ENCODE measurements at places on chromosomes 6 and 20.

DNA sequence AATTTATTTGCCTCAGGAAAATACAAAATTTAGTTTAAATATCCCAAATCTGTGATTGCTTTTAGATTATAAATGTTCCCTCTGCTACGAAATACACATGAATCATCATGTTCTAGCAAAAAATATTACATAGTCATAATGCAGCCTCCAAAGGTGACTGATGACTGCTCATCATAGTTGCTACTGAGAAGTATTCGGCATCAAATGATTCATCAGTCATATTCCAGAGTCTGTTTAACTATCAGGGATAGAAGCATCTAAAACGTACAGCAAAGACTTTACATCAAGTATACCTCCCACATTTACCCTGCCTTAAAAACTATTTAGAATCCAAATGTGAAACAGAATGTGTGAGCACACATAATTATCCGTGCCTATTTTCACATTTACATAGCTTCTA lies 626.0 kb downstream of the CDH26 start:
- DNase-seq = no peak

- no peak for DNase-seq
These were observed 2.4 kb downstream of the SOX18 start for GRCh38 chr20:64047046-64047389.

- no peak for DNase-seq
These were observed 48.7 kb upstream of the RSPO3 start for GRCh38 chr6:127069659-127070279.

DNA sequence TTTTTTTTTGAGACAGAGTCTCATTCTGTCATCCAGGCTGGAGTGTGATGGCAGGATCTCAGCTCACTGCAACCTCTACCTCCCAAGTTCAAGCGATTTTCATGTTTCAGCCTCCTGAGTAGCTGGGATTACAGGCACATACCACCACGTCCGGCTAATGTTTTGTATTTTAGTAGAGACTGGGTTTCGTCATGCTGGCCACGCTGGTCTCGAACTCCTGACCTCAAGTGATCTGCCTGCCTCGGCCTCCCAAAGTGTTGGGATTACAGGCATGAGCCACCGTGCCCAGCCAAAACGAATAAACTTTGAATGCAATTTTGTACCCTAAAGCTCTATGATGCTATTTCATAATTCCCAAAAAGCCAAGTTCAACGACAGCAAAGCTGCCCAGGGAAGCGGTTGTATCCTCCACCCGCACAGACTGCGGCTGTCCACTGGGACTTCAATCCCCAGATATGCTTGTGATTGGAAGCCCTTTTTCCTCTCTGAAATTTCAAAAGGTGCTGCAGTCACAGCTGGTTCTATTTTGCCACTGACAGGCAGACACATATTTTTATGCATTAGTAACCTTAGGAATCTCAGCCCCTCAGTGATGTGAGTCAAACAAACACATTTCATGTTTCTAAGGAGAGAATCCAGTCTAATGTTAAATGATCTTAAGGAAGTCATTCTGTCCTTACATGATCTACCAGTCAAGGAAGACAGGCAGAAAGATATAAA lies 8.7 kb upstream of the RAMACL start:
- no peak for DNase-seq

GRCh38 chr6:104003803-104004516 lies 855.8 kb downstream of the HACE1 start:
- no peak for DNase-seq

- no peak for DNase-seq
These were observed 109.6 kb downstream of the SLC22A3 start for GRCh38 chr6:160457823-160458222.

- no peak for DNase-seq
These were observed 57.2 kb upstream of the PCSK2 start for GRCh38 chr20:17169585-17170136.

- no peak for DNase-seq
These were observed 201.8 kb downstream of the DHX35 start for GRCh38 chr20:39163993-39164392.

DNA sequence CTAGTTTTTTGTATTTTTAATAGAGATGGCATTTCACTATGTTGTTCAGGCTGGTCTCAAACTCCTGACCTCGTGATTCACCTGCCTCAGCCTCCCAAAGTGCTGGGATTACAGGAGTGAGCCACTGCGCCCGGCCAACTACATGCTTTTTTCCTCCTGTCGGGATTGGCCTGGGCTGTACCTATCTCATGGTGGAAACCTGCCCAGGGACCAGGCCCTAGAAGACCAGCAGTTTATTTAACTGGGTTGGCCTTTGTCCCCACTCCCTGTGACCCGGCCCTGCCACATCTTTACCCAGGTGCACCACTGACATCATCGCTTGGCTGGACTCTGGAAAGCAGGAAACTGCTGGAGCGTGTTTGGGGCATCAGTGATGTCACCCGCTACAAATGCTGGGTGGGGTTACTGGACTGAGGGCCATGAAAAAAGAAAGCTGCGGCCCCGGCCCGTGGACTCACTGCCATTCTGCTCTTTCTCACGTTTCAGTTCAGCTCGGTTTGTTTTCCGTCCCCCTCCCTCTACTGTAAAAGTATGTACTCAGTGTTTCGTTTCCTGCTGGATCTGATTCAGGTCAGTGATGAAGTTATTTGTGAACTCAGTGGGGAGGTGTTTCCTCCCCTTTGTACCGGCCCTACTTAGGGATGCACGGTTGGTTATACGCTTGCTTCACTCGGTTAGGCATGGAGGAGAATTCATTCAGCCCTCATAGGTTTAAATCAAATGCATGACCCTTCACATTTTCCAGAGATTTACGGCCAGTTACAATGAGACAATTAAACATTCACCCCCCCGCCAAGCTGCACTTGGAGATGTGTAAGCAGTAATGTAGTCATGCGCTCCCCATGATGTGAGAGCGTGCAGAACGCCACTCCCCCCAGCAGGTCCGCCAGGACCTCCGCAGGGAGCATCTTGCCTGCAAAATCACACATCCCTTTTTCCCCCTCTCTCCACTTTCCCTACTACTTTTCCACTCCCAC lies 179.3 kb downstream of the MTHFD1L start:
- no peak for DNase-seq

- no peak for DNase-seq
These were observed 682.7 kb downstream of the MAFB start for GRCh38 chr20:40006168-40006860.

GRCh38 chr6:161727083-161727833 lies 453.4 kb upstream of the AGPAT4 start:
- no peak for DNase-seq

DNA sequence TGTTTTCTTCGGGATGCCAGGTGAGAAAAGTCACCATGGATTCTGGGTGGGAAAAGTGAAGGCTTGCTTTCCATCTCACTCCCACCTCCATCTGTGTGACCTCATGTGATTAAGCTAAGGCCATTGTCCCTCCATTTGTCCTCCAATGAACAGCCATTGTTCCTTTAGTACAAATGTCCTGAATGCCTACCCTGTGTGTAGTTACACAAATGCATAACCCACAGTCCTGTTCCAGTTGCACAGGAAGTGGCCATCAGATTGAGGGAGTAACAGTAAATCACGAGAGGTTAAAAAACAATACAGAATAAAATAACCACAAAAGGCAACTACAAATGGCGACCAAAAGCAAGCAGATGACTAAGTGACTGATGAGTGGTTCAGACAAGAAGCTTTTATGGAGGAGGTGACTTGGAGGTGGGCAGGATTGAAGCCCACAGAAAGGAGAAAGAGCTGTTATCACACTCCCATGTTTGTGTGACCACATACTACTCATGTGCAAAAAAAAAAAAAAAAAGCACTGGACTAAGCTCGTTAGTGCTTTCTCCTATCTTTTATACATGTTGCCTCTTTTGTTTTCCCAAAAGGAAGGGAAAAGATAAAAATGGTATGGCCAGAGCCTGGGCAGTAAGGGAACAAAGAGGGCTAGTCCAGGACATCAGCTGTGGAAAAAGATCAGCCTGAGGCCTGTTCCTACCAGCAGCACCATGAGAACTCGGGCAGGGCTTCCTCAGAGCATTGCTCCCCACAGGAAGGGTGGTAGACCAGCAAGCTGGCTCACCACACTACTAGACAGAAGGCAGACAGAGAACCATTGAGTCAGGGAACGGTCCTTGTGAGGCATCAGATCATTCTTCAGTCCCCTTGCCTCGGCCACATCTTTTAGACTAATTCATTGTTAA lies 111.0 kb downstream of the TFAP2A start:
- DNase-seq = no peak

DNA sequence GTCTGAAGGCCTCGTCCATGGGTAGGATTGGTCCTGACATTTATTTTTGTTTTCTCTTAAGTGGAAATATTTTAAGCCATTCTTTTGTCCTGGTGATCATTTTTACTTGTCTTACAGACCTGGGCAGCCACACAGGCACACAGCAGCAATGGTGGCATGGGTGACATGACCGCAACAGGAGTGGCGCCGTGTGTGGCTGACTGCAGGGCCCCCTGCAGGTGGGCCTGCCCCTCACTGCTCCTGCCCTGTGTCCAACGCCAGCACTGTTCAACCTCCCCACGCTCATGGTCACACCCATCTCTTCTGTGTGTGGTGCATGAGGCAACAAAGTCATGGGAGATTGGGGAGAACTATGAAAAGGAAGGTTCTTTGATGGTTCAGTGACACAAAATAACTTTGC lies 151.9 kb downstream of the MYLK4 start:
- DNase-seq = no peak

DNA sequence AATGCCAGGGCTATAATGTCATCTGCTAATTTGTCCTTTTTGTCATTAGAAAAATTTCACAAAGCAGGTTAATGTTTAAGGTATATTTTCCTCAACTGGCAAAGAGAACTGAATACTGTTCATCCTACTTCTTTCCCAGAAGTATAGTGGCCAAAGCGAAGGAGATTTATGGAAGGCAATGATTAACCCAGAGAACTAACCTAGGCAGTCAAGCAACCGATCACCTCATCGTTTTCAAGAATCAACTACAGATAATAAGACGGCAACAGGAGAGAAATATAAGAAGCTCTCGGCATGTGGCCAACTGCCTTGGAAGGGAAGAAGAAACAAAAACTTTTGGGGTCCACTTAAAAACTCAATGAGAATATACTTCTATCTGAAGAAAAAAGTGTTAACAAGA lies 38.2 kb downstream of the REV3L start:
- DNase-seq = no peak

DNA sequence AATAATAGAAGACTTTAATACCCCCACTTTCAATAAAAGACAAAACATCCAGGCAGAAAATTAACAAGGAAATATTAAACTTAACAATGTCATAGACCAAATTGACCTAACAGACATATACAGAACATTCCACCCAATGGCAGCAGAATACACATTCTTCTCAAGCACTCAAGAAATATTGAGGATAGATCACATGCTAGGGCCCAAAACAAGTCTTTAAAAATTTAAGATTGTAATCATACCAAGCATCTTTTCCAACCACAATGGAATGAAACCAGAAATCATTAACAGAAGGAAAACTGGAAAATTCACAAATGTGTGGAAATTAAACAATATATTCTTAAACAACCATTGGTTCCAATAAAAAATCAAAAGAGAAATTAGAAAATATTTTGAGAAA lies 161.0 kb downstream of the COL12A1 start:
- DNase-seq = no peak

DNA sequence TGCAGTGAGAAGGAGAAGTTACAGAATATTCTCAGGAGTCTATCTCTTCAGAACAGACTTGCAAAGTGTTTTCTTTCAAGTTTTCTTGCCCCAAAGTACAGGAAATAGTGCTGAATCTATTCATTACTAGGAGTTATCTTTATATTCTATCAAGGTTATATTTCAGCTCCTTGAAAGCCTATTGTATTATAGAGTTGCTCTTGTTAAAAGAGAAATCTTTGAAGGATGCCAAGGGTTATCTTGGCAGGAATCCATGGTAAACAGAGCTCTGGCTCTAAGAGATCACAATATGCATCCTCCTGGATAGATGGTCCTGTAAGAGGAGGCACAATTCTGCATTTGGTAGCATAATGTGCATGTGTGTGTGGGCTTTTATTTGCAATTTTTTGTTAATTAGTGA lies 21.2 kb upstream of the SNRPB2 start:
- no peak for DNase-seq

DNA sequence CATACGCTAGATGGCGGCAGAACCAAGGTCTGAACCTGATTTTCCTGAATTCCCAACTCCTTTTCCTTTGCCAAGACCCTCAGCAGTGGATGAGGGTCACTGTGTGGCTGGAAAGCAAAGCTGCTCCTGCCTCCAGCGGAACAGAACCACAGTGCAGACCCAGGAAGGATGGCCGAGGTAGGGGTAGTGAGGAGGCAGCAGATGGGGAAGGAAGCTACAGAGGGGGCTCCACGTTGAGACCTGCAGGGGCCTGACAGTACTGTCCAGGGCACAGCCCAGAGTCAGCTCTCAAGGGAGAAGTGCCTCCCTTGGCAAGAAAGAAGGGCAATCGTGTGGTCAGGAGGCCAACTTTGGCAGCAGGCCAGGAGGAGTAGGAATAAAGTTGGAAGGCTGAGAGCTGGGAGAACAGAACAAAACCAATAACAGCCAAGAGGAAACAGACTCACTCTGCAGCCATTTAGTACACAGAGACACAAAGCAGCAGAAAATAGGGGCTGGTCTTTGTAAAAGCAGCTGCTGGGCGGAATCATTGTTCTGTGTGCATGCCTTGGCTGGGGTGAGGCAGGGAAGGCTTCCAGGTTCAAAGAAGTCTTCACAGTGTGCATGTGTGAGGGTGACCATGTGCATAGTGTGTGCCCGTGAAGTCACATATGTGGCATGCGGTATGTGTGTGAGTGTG lies 3.1 kb downstream of the GABRR2 start:
- DNase-seq = no peak

DNA sequence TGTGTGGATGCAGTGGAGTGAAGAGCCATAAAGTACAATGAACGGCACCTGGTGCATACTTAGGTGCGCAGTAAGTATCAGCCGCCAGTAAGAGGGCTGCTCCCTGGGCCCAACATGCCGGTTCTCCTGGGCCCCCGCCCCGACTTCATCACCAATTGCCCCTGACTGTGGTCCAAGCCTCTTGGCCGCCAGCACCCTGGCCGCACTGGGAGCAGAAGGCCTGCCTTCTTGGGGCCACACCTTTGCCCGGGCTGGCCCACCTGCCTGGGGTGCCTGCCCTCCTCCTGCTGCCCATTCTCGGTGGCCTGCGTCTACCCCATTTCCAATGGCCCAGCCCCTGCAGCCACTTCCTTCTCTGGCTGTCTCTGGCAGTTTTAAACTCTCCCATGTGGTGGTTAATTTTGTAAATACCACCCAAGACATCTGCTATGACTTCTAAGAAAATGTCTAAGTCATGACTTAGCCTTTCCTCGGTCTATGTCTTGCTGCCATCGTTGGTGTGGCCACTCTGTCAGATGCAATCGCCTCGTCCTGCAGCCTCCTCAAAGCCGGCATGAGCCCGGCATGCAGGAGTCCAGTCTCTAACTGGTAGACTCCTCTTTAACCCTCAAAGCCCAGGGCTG lies 36.8 kb downstream of the PMEPA1 start:
- no peak for DNase-seq

GRCh38 chr6:75689576-75689975 lies 59.5 kb upstream of the MYO6 start:
- DNase-seq = no peak

DNA sequence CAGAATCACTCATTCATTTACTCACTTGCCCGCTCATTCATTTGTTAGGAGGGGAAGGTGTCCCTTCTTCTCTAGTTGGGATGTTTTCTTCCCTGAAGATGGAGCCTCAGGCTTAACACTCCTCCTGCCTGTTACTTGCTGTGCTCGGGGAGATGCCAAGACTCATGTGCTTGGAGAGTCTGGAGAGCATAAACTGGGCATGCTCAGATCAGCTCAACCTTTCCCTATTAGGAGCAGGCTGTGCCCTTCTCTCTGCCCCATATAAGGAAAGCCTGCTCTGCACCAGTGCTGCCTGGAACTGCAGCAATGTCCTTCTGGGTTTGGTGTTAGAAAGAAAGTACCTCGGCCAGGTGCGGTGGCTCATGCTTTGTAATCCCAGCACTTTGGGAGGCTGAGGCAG lies 18.0 kb upstream of the UBE2V1 start:
- no peak for DNase-seq
